H54 (cell line): ENCODE measurements at places on chromosomes 5 and 9.

- DNase-seq: peak; percentile 38
These were observed 516.6 kb downstream of the RAB3C start for GRCh38 chr5:59099270-59099994.

GRCh38 chr5:156350256-156350655, 23.3 kb downstream of the SGCD start:
- no peak for DNase-seq

GRCh38 chr5:79575996-79576395, 36.2 kb upstream of the TENT2 start:
- no peak for DNase-seq

- DNase-seq: no peak
These were observed 28.3 kb upstream of the APC start for GRCh38 chr5:112709416-112709815.

DNA sequence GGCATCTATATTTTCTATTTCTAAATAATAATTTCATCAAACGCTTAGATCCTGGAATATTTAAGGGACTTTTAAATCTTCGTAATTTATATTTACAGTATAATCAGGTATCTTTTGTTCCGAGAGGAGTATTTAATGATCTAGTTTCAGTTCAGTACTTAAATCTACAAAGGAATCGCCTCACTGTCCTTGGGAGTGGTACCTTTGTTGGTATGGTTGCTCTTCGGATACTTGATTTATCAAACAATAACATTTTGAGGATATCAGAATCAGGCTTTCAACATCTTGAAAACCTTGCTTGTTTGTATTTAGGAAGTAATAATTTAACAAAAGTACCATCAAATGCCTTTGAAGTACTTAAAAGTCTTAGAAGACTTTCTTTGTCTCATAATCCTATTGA, 1.1 kb downstream of the LRRC70 start:
- DNase-seq: no peak

DNA sequence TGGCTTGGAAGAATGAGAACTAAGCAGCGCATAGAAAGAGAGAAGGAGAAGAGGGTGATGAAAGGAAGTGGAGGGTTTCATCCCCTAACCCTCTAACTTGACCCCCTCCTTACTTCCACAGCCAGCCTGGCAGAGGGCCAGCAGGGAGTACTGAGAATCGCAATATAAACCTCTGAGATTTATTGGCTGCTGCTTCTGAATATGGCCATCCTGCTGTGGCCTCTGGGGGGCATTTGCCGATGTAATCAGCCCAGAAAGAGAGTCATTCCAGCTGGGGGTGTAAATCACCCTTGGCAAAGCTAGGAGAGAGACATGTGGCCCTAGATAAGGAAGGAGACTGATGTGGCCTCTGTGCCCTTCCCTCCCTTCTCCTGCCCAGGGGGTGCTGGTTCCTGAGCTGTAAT, 960 bp upstream of the GFRA3 start:
- no peak for DNase-seq

DNA sequence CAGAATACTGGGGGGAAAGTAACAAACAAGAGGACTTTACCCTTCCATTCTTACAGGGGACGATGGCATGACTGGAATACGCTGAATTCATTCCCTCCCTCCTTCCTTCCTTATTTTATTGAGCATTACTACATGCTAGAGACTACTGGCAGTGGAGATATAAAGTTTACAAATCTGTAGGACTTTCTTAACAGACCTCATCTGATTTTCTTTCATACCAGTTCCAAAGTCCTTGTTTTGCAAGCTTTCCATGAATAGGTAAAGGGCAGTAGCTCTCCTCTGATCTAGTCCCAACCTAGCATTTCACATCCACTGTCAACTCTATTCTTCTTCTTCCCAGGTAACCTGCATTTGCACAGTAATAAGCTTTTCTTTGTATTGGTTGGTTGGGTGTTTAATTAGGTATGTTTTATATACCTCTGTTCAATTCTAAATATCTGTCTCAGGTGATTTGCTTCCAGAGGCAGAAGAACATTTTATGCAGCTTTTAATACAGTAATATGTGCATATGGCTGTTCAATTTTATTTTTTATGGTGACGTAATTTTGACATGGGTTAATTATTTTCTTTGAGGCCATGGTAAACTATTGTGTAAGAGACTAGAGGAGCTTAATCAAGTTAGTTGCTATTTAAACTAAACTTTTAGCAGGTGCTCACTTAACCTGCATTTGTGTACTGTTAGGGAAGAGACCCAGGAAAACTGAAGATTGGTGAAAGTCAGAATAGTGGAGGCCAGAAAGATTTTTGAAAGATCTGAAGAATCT, 150.9 kb downstream of the ARHGAP26 start:
- DNase-seq: no peak

DNA sequence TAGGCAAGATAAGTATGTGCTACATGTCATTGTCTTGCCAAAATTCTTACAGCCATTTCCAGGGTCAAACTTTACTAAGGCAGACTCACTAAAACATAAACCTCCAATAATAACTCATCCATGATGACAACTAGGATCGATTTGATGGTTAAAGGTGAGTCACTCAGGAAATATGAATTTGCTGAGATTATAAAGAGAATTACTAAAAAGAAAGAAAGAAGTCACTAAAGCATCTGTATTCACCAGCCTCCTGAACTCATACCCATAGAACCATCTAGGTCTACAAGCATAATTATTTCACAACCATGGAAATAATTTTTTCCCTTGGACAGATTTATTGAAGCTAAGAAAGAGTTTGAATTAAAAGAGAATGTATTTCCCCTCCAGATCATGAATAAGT, 258.6 kb downstream of the TLE1 start:
- DNase-seq: no peak
